CD4-positive, alpha-beta T cell treated with Interleukin-4 for 4 hours (primary cell): ENCODE measurements at places on chromosomes 6 and 20.

- peak; percentile 64 for DNase-seq
Measured at GRCh38 chr6:11714116-11714797, 64.3 kb downstream of the ADTRP start.

GRCh38 chr6:2396846-2397630, 151.6 kb upstream of the GMDS start:
- DNase-seq = no peak

DNA sequence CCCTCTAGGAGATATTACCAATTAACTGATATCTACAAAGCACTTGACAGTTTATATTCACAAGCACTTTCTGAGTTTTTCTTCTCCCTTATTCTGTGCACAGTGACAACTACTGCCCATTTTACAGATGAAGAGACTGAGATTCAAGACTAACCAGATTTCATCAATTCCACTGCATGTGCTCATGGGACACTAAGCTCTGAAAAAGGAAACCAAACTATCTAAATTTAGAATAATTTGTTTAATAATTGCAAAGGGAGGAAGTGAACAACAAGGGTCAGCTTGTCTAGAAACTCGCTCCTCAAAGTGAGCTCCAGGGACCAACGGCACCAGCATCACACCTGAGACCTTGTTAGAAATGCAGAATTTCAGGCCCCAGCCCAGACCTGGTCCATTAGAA, 50.8 kb upstream of the MYLIP start:
- DNase-seq = no peak

GRCh38 chr20:46701556-46701955, 7.9 kb upstream of the SLC2A10 start:
- DNase-seq = no peak

DNA sequence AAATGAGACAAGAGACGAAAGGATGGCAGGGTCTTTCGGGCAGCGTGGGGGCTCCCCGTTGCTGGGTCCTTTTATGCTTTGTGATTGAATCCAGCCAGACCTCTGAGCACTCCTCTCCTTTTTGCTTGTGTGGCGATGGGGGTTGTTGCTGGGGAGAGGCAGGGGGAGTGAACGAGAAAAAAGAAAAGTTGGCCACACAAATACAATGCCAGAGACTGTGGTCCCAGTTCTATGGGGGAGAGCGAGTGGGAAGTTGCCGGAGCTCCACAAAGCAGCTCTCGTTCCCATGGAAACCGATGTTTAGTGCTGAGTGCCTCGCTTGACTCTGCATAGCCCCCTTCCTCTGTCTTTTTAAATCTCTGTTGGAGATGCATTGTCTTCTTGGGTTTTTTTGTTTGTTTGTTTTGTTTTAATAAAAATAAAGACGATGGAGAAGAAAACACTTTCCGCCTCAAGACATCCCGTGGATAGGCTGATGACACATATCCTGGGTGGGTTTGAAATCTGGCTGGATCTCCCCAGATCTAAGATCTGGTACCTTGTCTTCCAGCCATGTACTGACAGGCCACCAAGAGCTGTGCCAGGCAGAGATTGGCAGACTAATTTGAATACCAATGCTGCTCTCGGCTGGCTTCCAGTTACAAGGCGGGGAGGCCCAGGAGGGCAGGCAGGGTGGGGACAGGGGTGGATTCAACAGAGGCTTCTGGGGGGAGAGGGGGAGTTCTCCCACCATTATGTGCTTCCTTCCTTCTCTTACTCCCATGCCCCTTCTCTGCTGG, 529.3 kb downstream of the QKI start:
- DNase-seq = no peak

DNA sequence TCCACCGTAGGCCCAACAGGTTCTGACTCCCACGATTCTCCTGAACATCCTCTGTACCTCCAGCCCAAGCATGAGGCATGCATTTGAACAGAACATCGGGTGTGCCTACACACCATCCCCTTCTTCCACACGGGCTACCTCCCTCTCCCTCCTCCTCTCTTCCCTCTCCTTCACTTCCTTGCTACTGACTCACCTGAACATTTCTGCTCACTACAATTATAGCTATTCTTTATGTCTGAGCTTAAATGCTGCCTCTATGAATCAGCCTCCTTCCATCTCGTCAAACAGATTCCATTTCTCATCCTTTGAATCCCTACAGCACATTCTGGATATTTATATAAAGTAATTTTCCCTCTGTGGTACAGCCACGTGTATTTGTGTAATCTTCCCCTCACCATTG, 71.4 kb upstream of the MYLIP start:
- no peak for DNase-seq

- no peak for DNase-seq
Measured at GRCh38 chr6:122696079-122696478, 83.4 kb upstream of the FABP7 start.

DNA sequence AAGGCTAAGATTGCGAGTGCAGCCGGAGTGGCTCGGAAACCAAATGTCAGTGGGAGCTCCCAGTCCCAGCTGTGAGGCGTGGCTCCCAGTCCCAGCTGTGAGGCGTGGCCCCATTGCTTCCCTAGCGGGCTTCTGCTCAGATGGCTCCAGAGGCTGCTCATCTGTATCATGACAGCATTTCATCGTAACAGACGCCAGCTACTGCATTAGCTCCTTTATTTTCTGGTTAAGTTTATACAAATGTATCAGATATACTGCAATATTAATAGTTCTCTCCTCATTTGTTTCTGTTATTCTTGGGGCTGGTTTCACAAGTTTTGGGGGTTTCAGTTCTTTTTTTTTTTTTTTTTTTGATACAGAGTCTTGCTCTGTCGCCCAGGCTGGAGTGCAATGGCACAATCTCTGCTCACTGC, 34.7 kb upstream of the TBXT start:
- no peak for DNase-seq

DNA sequence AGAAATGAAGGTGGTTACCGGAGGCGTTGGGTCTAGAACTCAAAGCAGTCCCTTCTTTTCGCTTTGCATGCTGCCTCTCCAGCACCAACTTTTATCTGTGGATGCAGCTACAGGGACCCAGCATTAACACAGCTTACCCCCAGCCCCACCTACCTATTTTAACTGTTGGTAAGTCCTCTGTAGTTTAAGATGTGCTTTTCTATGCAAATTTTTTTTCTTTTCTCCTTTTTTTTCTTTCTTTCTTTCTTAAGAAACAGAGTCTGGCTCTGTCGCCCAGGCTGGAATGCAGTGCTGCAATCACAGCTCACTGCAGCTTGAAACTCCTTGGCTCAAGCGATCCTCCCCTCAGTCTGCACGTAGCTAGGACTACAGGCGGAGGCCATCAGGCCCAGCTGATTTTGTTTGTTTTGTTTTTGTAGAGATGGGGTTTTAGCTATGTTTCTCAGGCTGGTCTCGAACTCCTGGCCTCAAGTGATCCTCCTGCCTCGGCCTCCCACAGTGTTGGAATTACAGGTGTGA, 6.5 kb upstream of the USP45 start:
- no peak for DNase-seq

- no peak for DNase-seq
Measured at GRCh38 chr6:69957985-69958559, 91.7 kb downstream of the COL19A1 start.

- DNase-seq = no peak
Measured at GRCh38 chr6:114202389-114202788, 140.4 kb downstream of the HS3ST5 start.

- DNase-seq = no peak
Measured at GRCh38 chr6:105851113-105851580, 235.0 kb upstream of the PRDM1 start.

GRCh38 chr6:20242397-20242796, 30.1 kb upstream of the MBOAT1 start:
- DNase-seq = no peak

- DNase-seq = no peak
Measured at GRCh38 chr20:23626040-23626620, 11.6 kb downstream of the CST3 start.

DNA sequence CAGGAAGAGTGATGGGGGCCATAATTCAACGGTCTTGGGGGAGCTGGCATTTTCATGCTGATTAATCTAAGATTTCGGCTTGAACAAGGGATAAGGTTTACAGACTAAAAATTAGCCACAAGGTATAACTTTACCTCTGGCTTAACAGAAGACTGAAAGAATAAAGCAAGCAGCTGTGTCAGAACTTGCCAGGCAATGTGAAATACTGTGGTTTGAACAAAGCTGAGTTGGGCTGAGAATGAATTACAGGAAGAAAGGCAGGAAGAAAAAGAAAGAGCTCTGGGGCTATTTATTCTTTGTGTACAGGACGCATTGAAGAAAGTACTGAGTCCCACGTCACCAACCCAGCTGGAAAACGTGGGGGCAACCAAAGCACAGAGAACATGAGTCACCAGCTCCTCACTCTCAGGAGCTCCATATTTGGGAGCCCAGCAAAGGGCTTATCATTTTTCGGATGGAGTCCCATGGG, 121.5 kb upstream of the NEDD9 start:
- DNase-seq = peak; percentile 47

GRCh38 chr6:101125380-101125971, 244.3 kb upstream of the ASCC3 start:
- DNase-seq = no peak
